Left ventricle myocardium superior (tissue), 1 donor: ENCODE measurements at places on chromosomes 6 and 20.
A peak's percentile ranks its signal among the peaks of the same experiment; 100 is the strongest.

DNA sequence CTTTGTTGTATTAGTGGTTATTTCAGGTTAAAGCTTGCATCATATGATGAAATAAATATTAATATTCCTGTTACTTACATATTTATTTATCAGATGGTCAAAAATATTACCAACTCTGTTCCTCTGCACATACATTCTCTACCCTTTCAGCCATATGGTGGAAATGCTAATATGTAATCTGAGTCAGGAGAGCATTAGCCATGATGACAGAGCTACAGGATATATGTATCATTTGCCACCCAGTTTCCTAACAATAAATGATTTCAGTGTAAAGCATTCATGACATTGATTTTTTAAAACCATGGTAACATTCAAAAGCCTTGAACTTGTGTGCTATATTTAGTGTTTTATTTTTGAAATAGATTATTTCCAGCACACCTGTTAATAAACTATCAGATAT is 16.6 kb downstream of the POPDC3 start:
- no peak for DNase-seq

DNA sequence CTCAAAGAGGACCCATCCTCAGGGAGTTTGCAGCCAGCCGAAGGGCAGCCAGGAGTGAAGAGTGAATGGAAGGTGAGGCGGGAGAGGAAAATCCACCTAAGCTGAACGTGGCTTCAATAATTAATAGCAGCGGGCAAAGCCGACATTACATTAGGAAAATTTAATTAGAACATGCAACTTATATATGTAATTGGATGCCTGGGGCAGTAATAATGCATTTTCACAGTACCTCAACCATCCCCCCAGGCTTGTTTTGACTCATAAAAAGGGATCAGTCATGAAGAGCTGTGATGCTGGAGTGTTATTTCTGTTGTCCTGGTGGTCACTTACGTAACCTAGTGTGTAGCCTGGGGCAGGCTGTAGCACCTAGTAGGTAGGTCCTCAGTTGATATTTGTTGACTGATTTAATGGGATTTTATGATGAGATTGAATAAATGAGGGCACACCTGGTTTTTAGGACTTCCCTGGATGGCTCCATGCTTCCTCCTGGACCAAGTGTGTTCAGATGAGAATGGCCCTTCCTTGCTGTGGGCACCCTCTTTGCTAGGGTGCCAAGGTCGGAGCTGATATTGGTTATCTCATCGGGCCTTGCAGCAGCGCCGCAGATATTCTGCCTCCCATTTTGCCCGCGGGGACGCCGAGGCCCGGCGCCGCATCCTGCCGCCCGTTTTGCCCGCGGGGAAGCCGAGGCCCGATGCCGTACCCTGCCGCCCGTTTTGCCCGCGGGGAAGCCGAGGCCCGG is 128.8 kb downstream of the CDH26 start:
- DNase-seq, result no peak

DNA sequence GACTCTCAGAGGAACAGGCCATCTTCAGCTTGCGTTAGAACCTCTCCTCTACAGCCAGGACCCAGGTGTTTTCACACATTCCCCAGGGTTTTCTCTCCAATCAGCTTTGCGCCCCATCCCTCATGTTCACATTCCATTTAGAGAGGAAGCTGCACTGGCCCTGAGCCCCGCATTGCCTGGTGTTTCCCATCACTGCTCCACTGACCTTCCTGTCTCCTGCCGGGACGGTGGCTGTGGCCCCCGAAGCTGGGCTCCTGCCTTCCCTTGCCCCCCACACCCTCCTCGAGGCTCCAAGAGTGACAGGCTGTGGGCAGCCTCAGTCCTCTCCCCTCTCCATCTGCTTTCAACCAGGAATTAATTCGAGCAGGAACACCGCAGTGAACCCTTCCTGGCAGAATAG is 357.3 kb downstream of the THBS2 start:
- no peak for DNase-seq

GRCh38 chr6:161228921-161229591 is 44.8 kb downstream of the AGPAT4 start:
- DNase-seq, result no peak

- DNase-seq, result peak; percentile 53
Observed at GRCh38 chr6:41728073-41728936, 7.1 kb downstream of the TFEB start.

GRCh38 chr6:148761527-148762011 is 14.7 kb downstream of the UST start:
- DNase-seq, result peak; percentile 47

GRCh38 chr20:11050350-11050749 is 376.6 kb upstream of the JAG1 start:
- DNase-seq, result no peak

DNA sequence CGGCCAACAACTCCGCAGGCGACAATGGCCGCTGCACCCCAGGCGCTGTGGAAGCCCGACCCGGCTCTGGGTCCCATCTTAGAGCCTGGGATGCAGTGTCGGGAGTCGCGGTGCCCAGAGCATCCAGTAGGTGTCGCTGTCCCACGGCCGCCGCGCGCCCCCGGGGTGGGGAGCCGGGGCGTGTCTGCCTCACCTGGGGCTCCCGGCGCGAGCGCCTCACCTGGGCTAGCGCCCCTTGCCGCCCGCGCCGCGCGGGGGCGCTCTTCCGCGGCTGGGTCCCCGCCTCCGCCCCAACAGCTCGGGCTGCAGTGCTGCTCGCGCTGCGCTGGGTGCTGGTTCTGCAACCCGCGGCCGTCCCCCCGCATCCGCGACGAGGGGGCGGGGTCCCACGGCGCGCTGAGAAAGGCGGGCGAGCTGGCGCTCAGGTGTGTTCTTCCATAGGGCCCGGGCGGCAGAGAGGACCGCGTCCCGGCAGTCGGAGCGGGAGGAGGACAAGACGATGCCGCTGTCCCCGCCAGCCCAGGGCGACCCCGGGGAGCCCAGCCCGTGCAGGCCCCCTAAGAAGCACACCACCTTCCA is at the start of gene CRYBG1:
TSS of gene CRYBG1 (plus strand) at position 308 of the 579 bp plus-strand sequence. CDS start at position 500, 192 bp downstream.
- peak; percentile 44 for DNase-seq

- no peak for DNase-seq
Observed at GRCh38 chr6:75449630-75450206, 43.9 kb downstream of the FILIP1 start.

DNA sequence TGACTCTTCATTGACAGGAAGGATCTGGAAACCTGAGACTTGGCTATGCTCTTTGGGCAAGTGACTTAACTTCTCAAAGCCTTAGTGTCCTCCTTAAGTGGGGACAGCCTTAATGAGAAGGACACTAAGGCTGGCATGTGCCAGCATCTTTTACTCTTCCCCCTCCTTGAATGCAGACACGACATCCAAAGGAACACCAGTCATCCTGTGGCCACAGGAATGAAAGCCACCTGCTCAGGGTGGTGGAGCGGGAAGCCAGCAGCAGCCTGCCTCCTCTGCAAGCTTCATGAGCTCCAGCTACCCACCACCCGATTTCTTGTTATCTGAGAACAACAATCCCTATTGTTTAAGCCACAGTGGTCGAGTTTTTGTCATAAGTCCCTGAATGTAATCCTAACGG is 44.5 kb downstream of the TMEM14B start:
- no peak for DNase-seq

- DNase-seq, result no peak
Observed at GRCh38 chr6:107763946-107764345, 60.2 kb downstream of the SCML4 start.

- DNase-seq, result peak; percentile 90
Observed at GRCh38 chr6:112043032-112044007, 10.6 kb upstream of the CCN6 start.

GRCh38 chr6:82217018-82217586 is 30.4 kb downstream of the IBTK start:
- no peak for DNase-seq

GRCh38 chr20:10490706-10491105 is 55.6 kb downstream of the SLX4IP start:
- no peak for DNase-seq

DNA sequence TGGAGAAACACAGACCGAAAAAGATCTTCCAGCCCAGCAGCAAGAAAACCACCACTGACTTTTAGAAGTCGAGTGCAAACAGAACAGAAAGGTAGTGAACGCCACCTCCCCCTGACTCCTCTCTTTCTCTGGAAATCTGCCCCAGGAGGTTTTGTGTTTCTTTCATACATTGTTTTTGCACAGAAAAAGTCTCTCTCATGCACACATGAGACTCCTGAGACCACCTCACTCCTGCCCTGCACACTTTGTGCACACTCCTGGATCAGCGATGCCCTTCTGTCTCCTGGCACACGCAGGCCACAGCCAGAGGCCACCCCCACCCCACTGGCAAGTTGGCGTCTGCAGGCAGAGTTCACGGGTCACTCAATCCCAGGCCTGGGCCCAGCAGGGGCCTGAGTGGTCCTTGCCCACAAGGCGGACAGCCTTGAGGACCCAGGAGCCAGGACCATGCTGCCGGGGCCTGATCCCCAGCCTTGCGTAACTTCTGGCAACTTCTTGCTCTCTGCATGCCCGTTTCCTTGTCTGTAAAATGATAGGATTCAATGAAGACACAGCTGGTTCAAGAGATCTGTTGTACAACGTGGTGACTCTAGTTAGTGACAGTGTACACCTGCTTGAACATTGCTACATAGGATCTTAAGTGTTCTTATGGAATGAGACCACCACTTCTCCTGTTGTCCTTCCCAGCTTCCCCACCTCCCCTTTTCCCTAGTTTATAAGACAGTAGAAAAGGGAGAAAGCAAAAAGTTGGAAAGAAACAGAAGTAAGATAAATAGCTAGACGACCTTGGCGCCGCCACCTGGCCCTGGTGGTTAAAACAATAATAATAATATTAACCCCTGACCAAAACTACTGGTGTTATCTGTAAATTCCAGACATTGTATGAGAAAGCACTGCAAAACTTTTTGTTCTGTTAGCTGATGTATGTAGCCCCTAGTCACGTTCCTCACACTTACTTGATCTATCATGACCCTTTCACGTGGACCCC is 30.2 kb upstream of the CST7 start:
- DNase-seq, result no peak

DNA sequence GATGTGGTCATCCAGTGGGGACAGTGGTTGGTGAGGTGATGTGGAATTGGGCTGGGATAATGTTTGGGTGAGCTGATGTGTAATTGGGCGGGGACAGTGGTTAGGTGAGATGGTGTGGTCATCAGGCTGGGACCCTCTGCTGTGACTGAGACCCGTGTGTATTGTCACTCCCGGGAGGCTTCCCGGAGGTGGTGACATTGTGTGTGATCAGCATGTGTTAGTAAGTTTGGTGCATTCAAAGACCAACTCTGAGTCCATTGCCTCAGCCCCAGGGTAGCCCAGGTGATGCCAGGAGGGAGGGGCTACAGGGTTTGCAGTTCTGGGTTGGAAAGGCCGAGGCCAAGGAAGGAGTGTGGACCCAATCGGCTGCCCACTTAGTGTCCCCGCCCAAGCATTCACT is 375.5 kb downstream of the TAF4 start:
- no peak for DNase-seq

DNA sequence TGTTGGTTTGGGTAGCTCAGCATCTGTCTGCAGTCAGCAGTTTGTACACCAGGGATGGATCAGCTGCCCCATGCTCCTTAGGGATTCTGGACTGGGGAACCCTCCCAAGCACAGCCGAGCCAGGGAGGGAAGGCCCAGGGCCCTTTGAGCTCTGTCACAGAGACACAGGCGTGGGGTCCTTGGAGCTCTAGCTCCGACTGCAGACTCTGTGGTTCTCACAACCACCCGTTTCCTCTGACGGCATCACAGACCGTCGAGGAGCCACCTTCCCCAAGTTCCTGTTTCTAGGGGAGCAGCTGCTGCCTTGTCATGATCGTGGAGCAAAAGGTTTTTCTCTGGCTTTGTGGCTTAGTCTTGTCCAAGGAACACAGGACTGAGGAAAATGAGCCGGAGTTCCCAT is at the start of gene SLA2:
TSS of gene SLA2 (minus strand) at position 199 of the 400 bp plus-strand sequence. CDS start 4,861 bp downstream, outside the sequence.
- DNase-seq, result no peak

DNA sequence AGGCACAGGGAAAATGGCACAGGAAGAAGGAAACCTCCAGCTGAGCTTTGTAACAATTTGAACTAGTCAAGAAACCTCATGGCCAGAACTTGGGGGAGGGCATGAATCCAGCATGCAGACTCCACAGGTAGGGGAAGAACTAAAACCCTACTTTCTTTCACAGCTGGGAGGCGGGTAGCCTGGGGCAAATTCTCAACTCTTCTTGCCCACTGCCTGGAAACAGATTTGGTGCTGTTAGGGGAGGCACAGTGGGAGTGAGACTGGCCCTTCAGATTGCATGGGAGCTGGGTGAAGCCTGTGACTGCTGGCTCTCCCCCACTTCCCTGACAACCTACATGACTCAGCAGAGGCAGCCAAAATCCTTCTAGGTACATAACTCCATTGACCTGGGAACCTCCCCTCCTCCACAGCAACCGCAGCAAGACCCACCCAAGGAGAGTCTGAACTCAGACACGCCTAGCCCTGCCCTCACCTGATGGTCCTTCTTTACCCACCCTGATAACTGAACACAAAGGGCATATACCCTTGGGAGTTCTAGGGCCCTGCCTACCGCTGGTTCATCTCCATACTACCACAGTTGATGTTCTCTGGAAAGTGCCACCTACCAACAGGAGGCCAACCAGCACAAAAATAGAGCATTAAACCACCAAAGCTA is 37.2 kb upstream of the TRIM27 start:
- no peak for DNase-seq

DNA sequence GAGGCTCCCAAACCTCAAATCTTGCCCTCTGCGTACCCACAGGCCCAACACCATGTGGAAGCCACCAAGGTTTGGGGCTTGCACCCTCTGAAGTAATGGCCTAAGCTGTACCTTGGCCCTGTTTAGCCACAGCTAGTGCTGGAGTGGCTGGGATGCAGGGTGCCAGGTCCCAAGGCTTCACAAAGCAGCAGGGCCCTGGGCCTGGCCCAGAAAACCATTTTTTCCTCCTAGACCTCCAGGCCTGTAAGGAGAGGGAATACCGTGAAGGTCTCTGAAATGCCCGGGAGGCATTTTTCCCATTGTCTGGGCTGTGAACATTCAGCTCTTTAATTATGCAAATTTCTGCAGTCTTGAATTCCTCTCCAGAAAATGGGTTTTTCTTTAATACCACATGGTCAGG is 223.7 kb upstream of the CCN2 start:
- no peak for DNase-seq

DNA sequence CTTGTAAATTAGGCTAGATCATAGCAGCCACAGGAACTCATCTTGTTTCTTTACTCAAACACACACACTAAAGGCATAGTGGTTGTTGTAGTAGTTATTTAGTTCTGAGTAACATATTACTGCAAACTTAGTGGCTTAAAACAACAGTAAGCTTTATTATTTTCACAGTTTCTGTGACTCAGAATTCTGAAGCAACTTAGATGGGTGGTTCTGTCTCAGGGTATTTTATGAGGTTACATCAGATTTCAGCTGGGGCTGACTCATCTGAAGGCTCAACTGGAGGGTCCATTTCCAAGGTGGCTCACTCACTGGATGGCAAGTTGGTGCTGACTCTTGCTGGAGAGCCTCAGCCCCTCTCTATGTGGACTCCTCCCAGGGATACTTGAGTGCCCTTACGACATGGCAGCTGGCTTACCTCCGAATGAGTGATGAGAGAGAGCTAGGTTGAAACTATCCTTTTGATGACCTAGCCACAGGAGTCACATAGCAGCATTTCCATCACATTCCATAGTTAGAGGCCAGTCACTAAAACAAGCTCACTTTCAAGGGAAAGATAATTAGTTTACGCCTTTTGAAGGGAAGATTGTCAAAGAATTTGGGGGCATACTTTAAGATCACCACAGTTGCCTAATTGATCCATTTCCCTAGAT is 136.5 kb upstream of the PRND start:
- no peak for DNase-seq

GRCh38 chr6:14001329-14002012 is 76.7 kb downstream of the RNF182 start:
- no peak for DNase-seq

- no peak for DNase-seq
Observed at GRCh38 chr6:139829576-139829975, 455.1 kb upstream of the CITED2 start.
